ENCODE measurements at places on chromosomes 5 and 9.

DNA sequence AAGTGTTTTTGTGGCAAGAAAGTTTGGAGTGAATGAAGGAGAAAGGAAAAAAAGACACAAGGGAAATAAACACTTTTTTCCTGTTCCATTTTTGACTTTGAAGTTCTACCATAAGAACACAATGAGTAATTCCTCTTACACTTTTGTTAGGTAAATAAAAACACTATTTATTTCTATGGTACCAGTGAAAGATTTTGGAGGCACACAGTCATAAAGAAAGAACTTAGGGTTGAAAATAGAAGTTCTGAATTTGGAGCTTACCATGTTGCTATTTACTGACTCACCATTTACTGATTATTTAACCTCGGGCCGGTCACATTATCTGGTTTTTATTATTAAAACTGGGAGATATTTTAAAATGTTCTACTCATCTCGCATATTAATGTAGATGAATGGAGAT lies 367.8 kb downstream of the TLE1 start:
- no peak overlapping the region for H3K27ac ChIP-seq
- 0 out of 2 replicates have a peak, but pooled peaks cover 9% of the 10 kb centered on the region for H3K27me3 ChIP-seq
- H3K4me3 ChIP-seq, result no peak overlapping the region
- no peaks in the 10 kb centered on the region for H3K4me1 ChIP-seq
- no peaks in the 10 kb centered on the region for H3K36me3 ChIP-seq
- peak; percentile 0 for DNase-seq

GRCh38 chr9:105309531-105309931 lies 65.1 kb downstream of the SLC44A1 start:
- peak; percentile 78 for DNase-seq
- H3K27ac ChIP-seq, result 0 out of 2 replicates have a peak overlapping the region, but pooled peaks have one; percentile 46
- no peak overlapping the region for H3K4me3 ChIP-seq
- peaks cover 13% of the 10 kb centered on the region for H3K4me1 ChIP-seq

DNA sequence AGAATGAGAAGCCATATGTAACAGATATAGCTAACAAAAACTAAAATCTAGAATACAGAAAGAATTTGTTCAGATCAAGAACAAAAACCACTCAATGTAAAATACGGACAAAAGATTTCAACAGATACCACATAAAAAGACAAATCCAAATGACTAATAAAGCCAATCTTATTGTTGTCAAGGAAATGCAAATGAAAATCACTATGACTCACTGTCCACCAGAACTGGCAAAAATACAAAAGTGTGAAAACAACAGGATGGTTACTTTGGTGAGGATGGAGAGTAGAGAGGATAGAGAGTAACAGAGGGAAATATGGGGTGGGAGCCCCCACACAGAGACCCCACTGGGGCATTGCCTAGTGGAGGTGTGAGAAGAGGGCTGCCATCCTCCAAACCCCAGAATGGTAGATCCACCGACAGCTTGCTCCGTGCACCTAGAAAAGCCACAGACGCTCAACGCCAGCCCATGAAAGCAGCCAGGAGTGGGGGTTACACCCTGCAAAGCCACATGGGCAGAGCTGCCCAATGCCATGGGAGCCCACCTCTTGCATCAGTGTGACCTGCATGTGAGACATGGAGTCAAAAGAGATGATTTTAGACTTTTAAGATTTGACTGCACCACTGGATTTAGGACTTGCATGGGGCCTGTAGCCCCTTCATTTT lies 15.2 kb upstream of the RHOBTB3 start:
- H3K4me3 ChIP-seq, result peak overlapping the region; percentile 28
- H3K27ac ChIP-seq, result peak overlapping the region; percentile 63
- 0 out of 2 replicates have a peak, but pooled peaks cover 5% of the 10 kb centered on the region for H3K36me3 ChIP-seq
- no peaks in the 10 kb centered on the region for H3K27me3 ChIP-seq
- peak; percentile 87 for DNase-seq

- H3K27me3 ChIP-seq, result no peaks in the 10 kb centered on the region
- H3K36me3 ChIP-seq, result no peaks in the 10 kb centered on the region
- DNase-seq, result no peak
- H3K4me1 ChIP-seq, result no peaks in the 10 kb centered on the region
- no peak overlapping the region for H3K27ac ChIP-seq
- H3K4me3 ChIP-seq, result no peak overlapping the region
These were observed 37.8 kb downstream of the EXD3 start for GRCh38 chr9:137385061-137385655.

DNA sequence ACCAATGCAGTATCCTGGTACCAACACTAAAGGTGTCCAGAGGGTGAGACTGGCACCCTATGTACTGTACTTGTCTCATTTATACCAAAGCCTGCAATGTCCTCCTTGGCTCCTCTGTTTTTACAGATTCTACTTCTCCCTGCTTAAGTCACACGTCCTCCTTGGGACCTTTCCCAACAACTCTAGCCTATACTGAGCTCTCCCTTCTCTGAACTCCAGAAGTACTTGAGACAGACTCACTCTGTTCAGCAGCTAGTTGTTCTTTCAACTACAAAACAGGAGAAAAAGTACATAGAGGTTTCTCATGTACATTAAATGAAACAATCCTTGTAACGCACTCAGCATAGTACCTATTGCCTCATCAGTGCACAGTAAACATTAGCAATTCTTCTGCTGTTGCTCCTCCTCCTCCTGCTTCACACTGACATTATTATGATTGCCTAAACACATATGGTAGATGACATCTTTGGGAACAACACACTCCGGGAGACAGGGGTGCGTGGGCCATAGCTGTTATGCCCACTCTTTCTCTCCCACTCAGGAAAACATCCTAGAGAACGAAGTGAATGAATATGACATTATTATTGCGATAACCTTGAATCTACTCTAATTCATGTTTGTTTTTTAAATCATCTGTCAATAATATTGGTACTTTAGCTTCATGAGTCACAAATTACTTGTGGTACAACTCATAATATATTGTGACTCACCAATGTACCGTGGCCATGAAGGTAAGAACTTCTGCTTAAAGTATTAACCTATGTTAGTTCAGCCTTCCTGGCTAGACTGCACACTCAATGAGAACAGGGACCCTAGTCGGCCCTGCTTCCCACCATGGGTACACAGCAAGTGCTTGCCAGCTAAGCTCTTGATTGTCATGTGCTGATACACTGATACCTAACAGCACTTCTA lies 180.3 kb upstream of the ADRA1B start:
- peaks cover 15% of the 10 kb centered on the region for H3K27me3 ChIP-seq
- no peaks in the 10 kb centered on the region for H3K36me3 ChIP-seq
- H3K27ac ChIP-seq, result no peak overlapping the region
- no peaks in the 10 kb centered on the region for H3K4me1 ChIP-seq

GRCh38 chr5:149423049-149423793 lies 44.1 kb upstream of the IL17B start:
- H3K36me3 ChIP-seq, result peaks cover 55% of the 10 kb centered on the region
- H3K27me3 ChIP-seq, result no peaks in the 10 kb centered on the region
- H3K4me1 ChIP-seq, result peaks cover 28% of the 10 kb centered on the region
- H3K27ac ChIP-seq, result peak overlapping the region; percentile 52
- no peak for DNase-seq

DNA sequence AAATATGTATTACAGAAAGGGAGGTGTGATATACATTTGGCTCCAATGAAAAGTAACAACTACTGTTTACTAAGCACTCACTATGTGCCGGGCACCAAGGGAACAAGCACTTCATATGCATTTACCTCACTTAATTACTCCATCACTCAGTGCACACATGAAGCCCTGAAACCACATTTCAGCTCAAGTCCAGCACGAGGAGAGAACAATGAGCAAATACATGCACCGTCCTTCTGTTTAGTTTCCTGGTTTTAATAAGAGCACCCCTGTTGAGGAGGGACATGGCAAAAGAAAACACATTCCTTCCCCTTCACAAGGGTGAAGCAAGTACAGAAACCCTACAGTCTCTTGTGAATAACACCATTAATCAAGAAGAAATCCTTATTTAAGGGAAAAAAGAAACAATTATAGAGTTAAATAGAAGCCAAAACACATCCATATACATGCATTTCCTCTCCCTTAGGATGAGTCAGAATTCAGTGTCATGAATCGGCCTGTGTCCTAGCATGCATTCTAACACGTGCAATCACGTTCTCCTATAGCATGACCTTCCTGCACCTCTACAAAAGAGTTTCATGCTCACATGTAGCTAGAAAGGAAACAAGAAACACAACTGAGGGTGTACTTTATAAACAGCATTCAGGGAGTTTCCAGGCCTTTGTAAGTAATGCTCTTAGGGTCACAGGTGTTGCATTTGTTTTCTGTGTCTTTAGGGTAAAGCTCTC lies 411.6 kb downstream of the BNC2 start:
- no peaks in the 10 kb centered on the region for H3K27me3 ChIP-seq
- no peaks in the 10 kb centered on the region for H3K36me3 ChIP-seq
- H3K27ac ChIP-seq, result no peak overlapping the region
- H3K4me1 ChIP-seq, result no peaks in the 10 kb centered on the region
- H3K4me3 ChIP-seq, result no peak overlapping the region
- peak; percentile 30 for DNase-seq

- peaks cover 36% of the 10 kb centered on the region for H3K36me3 ChIP-seq
- DNase-seq, result no peak
- H3K27ac ChIP-seq, result no peak overlapping the region
- no peaks in the 10 kb centered on the region for H3K27me3 ChIP-seq
These were observed 22.0 kb downstream of the TMEM167A start for GRCh38 chr5:83055166-83055565.

- no peaks in the 10 kb centered on the region for H3K4me1 ChIP-seq
- no peak overlapping the region for H3K27ac ChIP-seq
- H3K27me3 ChIP-seq, result no peaks in the 10 kb centered on the region
- H3K36me3 ChIP-seq, result peaks cover 33% of the 10 kb centered on the region
- DNase-seq, result no peak
These were observed 23.5 kb upstream of the EIF4EBP3 start for GRCh38 chr5:140524003-140524402.

GRCh38 chr9:112487008-112487798 lies 576 bp downstream of the KIAA1958 start:
- H3K36me3 ChIP-seq, result no peaks in the 10 kb centered on the region
- DNase-seq, result peak; percentile 76

GRCh38 chr5:122362361-122362760 lies 50.3 kb downstream of the SNCAIP start:
- DNase-seq, result no peak
- H3K36me3 ChIP-seq, result no peaks in the 10 kb centered on the region
- H3K27me3 ChIP-seq, result no peaks in the 10 kb centered on the region

DNA sequence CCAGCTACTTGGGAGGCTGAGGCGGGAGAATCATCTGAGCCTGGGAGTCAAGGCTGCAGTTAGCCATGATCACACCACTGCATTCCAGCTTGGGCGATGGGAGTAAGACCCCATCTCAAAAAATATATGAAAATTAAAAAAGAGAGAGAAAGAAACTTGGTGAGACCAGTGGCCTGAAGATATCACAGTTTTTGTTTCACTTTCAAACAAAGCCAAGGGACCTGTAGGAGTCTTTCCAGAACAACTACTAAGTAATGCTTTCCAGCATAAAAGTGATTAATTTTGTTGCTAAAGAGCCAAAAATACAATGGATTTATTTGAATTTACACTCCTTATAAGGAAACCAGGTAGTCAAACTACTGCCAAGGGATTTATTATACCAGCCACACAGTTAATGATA lies 23.5 kb downstream of the GKAP1 start:
- no peaks in the 10 kb centered on the region for H3K36me3 ChIP-seq
- H3K4me3 ChIP-seq, result no peak overlapping the region
- no peak overlapping the region for H3K27ac ChIP-seq
- H3K4me1 ChIP-seq, result no peaks in the 10 kb centered on the region

- no peaks in the 10 kb centered on the region for H3K36me3 ChIP-seq
- no peaks in the 10 kb centered on the region for H3K4me1 ChIP-seq
- peak; percentile 9 for DNase-seq
- H3K27ac ChIP-seq, result no peak overlapping the region
- H3K4me3 ChIP-seq, result no peak overlapping the region
These were observed 14.2 kb upstream of the PPP1R2B start for GRCh38 chr5:156835905-156836304.

DNA sequence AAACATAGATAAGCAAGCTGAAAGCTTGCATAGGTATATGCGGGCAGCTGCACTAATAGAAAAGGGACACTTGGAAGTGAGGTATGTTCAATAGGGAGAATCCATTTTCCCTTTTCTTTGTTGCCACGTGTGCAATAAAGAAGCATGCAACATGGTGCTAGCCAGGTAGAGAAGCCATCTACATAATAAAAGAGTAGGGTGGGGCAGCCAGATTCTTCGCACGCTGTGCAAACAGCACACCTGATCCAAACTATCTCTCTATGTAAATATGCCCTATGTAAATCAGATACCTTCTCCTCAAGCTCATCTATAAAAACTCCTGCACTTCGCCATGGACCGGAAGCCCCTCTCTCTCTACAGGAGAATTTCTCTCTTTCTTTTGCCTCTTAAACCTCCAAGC lies 91.9 kb upstream of the C9orf72 start:
- H3K27me3 ChIP-seq, result 0 out of 2 replicates have a peak, but pooled peaks cover 4% of the 10 kb centered on the region
- H3K4me3 ChIP-seq, result no peak overlapping the region
- no peak for DNase-seq
- H3K4me1 ChIP-seq, result no peaks in the 10 kb centered on the region
- H3K27ac ChIP-seq, result no peak overlapping the region

DNA sequence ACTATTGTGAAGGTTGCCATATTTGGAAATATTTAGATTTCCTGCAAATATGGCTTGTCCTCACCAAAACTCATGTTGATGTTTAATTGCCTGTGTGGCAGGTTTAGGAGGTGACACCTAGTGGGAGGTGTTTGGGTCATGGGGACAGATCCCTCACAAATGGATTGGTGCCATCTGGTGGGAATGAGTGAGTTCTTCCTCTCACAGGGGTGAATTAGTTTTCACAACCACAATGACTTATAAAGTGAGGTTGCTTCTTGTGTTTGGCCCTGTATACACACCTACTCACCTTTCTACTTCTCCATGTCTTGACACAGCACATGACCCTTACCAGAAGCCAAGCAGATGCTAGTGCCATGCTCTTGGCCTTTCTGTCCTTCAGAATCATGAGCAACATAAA lies 41.1 kb downstream of the ISOC1 start:
- H3K4me1 ChIP-seq, result no peaks in the 10 kb centered on the region
- H3K27me3 ChIP-seq, result no peaks in the 10 kb centered on the region
- DNase-seq, result no peak
- H3K36me3 ChIP-seq, result no peaks in the 10 kb centered on the region

DNA sequence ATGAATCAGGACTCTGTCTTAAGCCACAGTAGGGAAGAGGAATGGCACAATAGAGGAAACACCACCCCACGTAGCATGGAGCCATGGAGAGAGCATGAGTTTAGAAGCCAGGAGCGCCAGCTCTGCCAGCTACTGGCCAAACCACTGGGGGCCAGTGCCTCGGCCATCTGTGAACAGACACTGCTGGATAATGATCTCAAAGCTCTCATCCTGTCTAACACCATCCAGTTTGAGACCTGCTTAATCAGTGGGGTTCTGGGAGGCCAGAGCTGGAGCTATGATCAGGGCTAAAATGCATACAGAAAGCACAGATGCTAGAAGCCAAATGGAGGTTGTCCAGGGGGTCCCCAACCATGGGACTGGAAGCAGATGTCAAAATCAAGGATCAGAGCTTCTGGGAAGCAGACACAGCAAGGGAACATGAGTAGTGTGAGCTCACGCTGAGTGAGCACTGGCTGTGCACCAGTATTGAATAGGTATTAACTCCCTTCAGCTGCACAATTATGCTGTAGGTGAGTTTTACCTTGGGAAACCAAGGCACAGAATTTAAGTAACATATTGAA lies 92.7 kb downstream of the KCNIP1 start:
- H3K4me1 ChIP-seq, result peaks cover 16% of the 10 kb centered on the region
- DNase-seq, result no peak
- H3K36me3 ChIP-seq, result no peaks in the 10 kb centered on the region
- no peak overlapping the region for H3K4me3 ChIP-seq
- peaks cover 51% of the 10 kb centered on the region for H3K27me3 ChIP-seq
- peak overlapping the region; percentile 51 for H3K27ac ChIP-seq

Data from GM23248 (cell line).